ENCODE measurements at places on chromosomes 7 and 10.

- DNase-seq: no peak
- no peaks in the 10 kb centered on the region for H3K27me3 ChIP-seq
- H3K4me3 ChIP-seq: no peak overlapping the region
- no peaks in the 10 kb centered on the region for H3K36me3 ChIP-seq
Measured at GRCh38 chr10:80739328-80739727, 201.6 kb downstream of the SH2D4B start.

DNA sequence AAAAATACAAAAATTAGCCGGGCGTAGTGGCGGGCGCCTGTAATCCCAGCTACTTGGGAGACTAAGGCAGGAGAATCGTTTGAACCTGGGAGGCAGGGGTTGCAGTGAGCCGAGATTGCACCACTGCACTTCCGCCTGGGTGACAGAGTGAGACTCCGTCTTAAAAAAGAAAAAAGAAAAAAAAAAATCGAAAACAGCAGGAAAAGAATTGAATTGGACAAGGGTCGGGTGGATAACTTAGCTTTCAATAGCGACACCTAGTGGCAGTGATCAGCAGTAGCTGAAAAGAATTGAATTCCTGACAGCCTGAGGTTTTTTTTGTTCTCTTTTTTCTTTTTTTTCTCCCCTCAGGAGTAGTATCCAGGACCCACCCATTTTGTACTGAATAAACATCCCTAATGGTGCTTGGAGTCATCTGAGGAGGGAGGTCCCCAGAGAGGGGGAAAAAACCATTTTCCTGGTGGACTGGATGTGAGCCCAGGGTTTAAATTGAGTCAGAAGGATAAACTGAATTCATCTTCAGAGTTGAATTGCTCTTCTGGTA lies 55.1 kb downstream of the CYCS start:
- no peaks in the 10 kb centered on the region for H3K36me3 ChIP-seq
- no peak overlapping the region for H3K27ac ChIP-seq
- peak overlapping the region; percentile 25 for H3K4me3 ChIP-seq
- DNase-seq: peak; percentile 90
- no peaks in the 10 kb centered on the region for H3K4me1 ChIP-seq

DNA sequence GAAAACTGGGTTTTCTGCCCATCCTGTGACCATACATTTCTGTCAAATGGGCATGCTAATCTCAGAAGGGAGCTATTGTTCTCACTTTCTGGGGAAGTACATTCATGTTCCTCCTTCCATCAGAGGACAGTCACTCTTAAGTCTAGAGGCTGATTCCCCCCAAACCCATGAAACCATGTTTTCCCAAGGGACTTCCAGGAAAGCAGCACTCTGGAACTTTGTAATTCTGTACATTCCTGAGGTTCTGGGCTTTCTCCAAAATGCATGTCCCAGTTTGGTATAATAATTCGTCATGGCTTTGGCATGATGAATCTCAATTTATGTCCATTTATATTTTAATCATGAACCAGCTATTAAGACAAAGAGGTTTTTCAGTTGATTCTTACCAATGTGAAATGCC lies 688.1 kb downstream of the LRMDA start:
- no peaks in the 10 kb centered on the region for H3K36me3 ChIP-seq
- H3K27ac ChIP-seq: no peak overlapping the region
- H3K27me3 ChIP-seq: no peaks in the 10 kb centered on the region
- DNase-seq: no peak
- peaks cover 6% of the 10 kb centered on the region for H3K4me1 ChIP-seq

DNA sequence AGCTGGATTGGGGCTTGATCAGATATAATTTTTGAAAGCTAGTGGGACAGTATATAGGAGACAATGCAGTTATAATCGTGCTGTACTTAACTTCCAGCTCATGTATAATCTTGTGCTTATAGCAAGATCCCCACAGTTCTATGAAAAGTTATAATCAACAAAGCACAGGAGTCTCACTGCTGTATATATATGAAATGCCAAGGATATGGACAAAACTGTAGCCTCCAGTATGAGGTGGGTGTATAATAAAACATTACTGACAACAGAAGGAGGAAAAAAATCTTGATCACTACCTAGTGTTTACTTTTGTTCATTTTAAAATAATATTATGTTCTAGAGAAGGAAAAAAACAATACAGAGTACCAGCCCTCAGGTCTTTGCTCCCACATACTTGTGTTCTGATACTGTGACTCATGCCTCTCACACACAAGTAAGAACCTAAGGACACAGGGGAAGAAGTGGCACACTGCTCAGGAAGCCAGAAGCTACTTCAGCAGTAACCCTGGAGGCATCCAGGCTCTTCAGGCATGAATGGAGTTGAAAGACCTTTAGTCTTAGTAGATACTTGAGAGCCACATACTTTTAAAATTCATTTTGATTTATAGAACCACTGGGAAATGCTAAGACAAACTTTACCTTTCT lies 265.7 kb upstream of the IMMP2L start:
- H3K4me3 ChIP-seq: no peak overlapping the region
- H3K36me3 ChIP-seq: no peaks in the 10 kb centered on the region
- no peaks in the 10 kb centered on the region for H3K4me1 ChIP-seq

DNA sequence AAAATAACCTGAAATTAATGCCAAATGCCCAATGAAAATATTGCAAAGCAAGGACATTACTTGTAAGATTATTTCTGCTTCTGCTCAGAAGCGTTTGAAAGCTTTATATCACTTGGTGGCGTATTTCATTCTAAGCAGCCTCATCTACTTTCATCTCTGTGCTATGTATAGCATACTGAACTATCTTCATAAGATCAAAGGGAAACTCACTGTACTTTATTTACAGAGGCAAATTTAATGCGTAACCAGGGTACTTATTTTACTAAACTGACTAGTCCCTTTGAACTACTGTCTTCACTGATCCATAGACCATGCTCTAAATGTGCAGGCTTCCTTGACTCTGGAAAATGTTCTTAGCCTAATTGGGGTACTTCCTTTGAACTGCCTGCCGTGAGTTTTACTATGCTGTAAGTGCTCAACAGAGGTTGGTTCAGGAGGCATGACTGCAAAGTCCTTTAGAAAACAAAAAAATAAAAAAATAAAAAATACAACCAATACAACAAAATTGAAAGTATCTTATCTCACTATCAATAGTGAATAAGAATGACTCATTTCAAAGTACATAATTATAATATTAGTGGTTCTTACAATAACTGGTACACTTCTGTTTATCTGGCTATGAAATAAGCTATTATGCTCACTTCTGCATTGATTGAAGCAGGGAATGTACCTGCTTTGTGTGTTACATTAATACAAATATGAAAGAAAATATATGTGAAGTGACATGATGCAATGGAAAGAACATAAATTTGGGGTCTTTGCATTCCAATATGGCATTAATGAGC lies 41.0 kb upstream of the TSPAN12 start:
- no peak overlapping the region for H3K4me3 ChIP-seq
- H3K27ac ChIP-seq: no peak overlapping the region
- no peaks in the 10 kb centered on the region for H3K36me3 ChIP-seq
- no peak for DNase-seq
- H3K27me3 ChIP-seq: no peaks in the 10 kb centered on the region

DNA sequence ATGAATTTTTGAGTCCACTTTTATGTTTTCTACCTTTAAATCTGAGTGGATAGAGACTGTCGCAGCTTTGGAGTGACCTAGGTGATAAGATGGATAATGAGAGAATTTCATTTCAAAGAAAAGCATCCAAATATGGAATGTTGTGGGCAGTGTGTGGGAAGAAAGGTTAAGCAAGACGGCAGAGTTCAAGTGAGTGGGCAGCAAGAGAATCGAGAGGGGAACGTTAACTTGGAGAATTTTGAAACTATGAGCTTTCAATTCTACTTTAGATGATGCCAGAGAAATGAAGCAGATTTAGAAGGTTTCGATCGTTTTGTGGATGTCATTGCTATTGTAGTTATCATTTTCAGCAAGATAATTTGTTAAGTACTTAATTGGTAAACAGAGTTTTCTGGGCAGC lies 73.0 kb downstream of the XRCC2 start:
- no peak overlapping the region for H3K4me3 ChIP-seq
- H3K27me3 ChIP-seq: no peaks in the 10 kb centered on the region
- no peaks in the 10 kb centered on the region for H3K4me1 ChIP-seq
- no peak overlapping the region for H3K27ac ChIP-seq
- no peaks in the 10 kb centered on the region for H3K36me3 ChIP-seq

DNA sequence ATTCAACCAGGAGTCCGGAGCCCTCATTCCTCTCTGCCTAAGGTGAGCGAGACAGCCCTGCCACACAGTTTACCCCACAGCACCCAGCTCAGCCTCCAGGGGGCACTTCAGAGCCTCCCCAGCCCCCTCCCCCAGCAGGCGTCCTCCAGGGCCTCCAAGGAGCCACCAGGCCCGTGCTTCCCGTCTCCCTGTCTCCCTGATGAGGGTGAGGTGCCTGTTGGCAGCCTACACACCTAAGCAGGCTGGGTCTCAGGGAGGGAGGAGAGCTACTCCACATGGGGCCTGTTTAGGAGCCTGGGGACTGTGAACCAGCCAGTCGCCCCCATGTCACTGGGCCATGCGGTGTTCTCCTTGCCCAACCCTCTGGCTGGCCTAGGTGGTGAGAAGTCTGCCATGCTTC lies 28.9 kb upstream of the TRIM8 start:
- peak; percentile 64 for DNase-seq
- H3K4me1 ChIP-seq: peaks cover 6% of the 10 kb centered on the region
- H3K27ac ChIP-seq: no peak overlapping the region
- no peak overlapping the region for H3K4me3 ChIP-seq

DNA sequence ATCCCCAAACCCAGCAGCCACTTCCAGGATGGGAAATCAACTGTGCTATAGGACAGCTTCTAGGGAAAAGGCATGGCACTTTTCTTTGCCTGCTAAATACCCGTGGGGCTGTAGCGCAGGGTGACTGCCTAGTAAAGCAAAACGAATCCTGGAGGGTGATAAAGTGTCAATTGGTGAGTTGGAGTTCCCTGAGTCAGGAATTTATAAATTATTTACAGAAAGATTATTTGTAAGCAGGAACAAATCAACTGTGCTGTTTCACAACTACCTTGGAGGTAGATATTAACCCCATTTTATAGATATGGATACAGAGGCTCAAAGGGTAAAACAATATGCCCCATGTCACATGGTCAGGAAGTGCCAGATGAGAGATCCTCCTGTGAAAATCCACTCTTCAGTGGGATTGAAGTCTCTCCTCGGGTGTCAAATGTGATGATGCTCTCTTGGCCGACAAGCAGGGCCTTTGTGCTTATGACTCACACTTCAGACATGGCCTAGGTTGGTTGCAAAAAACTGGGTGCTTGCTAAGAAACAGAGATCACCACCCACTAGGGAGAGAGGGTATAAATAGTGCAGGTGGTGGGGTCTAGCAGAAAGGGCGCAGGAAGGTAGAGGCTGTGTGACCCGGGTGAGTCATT lies 383.2 kb upstream of the ZMIZ1 start:
- DNase-seq: no peak
- H3K4me1 ChIP-seq: peaks cover 15% of the 10 kb centered on the region
- no peaks in the 10 kb centered on the region for H3K36me3 ChIP-seq
- H3K4me3 ChIP-seq: no peak overlapping the region

DNA sequence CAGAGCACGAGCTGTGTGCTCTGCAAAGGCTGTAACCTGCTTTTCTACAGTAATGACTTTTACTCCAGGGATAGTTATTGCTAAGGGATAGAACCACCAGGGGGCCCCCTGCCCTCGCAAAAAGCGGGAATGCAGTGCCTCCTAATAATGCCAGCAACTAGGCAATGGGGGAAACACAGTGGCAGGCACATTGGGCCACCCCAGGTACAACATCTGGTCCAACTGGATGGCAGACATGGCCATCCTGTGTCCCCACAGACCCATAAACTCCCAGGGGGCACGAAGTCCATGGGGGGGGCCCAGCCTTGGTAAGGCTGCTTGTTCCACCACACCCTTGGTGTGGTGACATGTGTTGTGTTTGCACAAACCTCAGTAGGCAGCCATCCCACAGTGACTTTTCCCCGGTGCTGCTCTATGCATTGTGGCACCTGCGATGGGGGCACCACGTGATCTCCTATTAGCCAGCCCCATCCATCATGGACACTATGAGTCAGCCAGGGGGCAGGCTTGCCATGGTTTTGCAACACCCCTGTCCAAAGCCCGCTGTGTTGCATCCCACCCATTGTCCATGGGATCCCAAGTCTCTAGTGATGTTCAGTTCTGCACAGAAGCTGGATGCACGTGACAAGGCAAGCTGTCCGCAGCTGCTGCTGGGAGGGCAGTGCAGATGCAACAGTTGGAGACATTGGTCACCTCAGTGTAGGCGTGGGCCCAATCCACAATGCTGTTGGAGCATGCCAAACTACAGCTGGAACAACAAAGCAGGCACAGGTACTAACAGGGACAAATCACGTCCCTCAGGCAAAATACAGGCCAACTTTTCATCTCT lies 84.0 kb downstream of the ANLN start:
- H3K27ac ChIP-seq: no peak overlapping the region
- DNase-seq: peak; percentile 76
- no peaks in the 10 kb centered on the region for H3K36me3 ChIP-seq
- no peaks in the 10 kb centered on the region for H3K27me3 ChIP-seq

GRCh38 chr10:132859084-132859855 lies 73.3 kb upstream of the NKX6-2 start:
- H3K4me3 ChIP-seq: no peak overlapping the region
- no peak overlapping the region for H3K27ac ChIP-seq
- DNase-seq: no peak
- H3K27me3 ChIP-seq: peaks cover 4% of the 10 kb centered on the region

DNA sequence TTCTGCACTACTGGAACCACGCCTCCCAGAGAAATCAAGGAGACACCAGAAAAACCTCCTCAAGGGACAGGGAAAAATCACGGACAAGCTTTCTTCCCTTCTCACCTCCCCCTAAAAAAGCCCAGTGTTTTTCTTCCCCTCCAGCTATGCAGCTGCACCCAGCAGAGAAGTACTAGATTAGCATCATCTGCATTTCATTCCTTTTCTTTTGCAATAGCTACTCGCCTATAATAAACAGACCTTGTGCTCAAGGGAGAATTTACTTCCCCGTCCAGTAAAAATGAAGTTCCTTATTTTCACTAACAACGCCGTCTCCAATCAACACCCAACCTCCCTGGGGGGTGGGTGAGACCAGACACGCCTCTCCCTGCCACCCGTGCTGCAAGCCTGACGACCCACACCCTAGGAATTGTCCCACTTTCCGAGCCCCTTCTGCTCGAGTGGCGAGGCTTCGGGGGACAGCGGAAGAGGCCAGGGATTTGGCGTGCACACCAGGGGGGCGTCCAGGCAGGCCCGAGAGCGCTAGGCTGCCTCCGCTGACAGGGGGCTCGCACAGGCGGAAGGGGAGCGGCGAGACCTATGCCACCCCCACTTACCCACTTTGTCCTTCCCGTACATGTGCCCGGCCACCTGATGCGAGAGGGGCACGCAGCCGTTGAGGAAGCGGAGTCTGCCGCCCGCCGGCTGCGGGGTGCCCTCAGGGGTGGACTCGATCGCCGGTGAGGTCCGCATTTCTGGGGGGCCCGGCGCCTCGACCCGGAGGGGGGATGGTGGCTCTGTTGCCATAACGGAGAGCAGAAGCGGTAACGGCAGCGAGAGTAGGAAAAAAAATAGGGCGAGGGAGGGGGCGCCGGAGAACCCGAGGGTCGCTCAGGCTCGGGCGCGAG lies 625 bp downstream of the IPMK start:
- no peaks in the 10 kb centered on the region for H3K36me3 ChIP-seq
- H3K4me3 ChIP-seq: peak overlapping the region; percentile 77
- no peak overlapping the region for H3K27ac ChIP-seq
- DNase-seq: peak; percentile 69
- H3K4me1 ChIP-seq: peaks cover 28% of the 10 kb centered on the region
